ENCODE measurements at places on chromosomes 3 and 15.

GRCh38 chr3:73431183-73431900 is 193.4 kb downstream of the PDZRN3 start:
- no peak for DNase-seq

DNA sequence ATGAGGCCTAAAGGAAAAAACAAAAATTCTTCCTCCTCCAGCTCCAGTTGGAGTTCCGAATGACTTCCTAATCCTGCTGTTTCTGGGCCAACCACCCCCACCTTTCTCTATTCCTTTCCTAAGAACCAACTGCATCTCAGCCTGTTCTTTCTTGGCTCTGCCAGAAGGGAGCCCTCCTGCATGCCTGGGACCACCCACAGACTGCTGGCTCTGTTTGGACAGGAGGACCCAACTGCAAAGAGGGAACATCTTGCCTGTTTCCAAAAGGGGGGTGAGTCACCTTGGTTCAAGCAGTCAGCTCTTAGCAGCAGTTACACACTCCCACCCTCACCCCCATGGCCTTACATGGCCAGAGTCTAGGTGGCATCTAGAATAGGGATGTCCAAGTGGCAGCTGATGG is 116.0 kb upstream of the PRICKLE2 start:
- DNase-seq: peak; percentile 33

DNA sequence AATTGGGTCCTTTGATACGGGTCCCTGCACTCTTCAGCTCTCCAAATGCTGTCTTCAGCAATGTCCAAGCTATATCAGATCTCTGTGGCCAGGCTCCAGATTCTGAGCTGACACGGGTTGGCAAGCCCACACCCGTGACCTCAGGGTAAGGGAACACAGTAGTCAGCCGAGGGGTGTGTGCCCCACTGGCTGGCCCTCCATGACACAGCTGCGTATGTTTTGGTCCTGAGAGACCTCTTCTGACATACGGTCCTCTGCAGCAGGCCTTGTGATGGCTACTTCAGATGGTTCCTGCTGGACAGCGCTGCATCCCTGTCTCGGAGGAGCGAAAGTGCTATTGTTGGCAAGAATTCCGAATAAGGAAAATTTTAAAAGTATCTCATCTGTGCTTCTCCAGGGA is 85.2 kb upstream of the ADAMTS17 start:
- DNase-seq: no peak

DNA sequence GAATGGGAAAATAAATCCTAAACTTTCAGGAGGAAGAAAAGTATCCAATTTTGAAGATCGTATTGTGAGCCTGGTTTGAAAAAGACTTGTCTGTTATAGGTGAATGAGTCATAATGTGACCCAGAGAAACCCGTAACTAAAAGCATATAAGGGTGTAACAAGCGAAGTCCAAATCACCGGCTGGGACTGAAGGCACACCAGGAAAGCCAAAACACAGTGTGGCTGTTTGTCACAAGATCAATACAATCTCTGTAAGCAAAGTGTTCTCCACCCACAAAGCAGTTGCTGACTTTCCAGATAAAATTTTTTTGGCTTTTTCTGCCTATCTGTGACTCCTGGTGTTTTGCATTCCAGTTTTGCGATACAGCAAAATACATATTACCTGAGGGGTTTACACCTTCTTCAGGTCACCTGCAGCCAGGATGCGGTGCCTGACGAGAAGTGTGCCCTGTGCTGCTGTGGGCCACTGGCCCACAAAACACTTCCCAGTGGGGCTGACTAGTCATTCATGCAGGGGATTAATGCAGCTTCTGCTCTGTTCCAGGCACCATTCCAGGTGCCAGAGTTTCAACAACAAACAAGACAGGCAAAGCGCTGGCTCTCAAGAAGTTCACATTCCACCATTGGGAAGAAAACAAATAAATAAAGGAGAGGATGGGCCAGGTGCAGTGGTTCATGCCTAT is 14.4 kb downstream of the HES1 start:
- DNase-seq: no peak

GRCh38 chr3:17315897-17316296 is 426.5 kb downstream of the TBC1D5 start:
- no peak for DNase-seq
